ENCODE measurements at places on chromosomes 7 and 10.

DNA sequence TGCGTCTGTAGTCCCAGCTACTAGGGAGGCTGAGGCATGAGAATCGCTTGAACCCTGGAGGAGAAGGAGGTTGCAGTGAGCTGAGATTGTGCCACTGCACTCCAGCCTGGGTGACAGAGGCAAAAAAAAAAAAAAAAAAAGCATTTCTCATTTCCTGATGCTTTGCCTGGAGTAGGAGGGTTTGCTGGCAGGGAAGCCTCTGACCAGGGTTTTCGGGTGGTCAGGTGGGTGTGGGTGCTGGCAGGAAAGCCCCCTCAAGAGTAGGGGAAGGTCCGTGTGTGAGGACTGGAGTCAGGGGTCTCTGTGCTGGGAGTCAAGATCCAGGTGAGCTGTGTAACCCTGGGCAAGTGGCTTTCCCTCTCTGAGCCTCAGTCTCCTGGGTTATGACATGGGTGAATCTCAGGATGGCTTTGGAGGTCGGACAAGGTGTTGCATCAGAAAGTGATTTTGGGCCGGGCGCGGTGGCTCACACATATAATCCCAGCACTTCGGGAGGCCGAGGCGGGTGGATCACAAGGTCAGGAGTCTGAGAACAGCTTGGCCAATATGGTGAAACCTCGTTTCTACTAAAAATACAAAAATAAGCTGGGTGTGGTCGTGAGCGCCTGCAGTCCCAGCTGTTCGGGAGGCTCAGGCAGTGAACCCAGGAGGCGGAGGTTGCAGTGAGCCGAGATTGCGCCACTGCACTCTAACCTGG is 3.2 kb downstream of the AMZ1 start:
- DNase-seq = no peak

GRCh38 chr10:1858048-1858447 is 120.7 kb upstream of the ADARB2 start:
- DNase-seq = no peak

DNA sequence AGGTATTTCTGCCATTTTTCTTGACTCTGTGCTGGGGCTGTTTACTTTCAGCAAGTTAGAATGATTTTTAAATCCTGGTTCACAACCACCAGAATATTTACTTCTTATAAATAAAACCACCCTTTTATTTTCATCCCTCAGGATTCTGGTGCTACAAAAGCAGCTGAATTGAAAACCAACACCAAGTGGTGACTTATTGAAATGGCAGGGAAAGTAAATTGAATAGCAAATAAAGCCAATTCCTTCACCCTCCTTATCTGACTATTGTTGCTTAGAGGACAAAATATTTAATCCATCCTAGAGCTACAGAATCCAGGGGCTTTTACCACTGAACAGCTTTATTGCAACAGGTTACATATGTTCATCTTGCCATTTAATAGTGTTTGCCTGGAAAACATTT is 828.6 kb upstream of the GHITM start:
- no peak for DNase-seq

- DNase-seq = no peak
Measured at GRCh38 chr10:44830022-44830421, 81.1 kb upstream of the TMEM72 start.

- no peak for DNase-seq
Measured at GRCh38 chr7:6476596-6477317, 29.0 kb upstream of the DAGLB start.

DNA sequence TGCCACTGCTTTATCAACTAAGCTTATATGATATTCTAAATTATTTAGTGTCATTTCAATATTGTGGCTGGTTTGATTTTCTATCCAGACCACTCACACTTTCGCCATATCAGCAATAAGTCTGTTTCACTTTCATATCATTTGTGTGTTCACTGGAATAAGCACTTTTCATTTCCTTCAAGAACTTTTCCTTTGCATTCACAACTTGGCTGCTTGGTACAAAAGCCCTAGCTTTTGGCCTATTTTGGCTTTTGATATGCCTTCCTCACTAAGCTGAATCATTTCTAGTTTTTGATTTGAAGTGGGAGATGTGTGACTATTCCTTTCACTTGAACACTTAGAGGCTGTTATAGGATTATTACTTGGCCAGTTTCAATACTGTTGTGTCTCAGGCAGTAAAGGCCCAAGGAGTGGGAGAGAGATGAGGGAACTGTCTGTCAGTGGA is 120.9 kb upstream of the NAMPT start:
- DNase-seq = no peak

GRCh38 chr10:35011771-35012191 is 78.4 kb downstream of the CUL2 start:
- DNase-seq = no peak

DNA sequence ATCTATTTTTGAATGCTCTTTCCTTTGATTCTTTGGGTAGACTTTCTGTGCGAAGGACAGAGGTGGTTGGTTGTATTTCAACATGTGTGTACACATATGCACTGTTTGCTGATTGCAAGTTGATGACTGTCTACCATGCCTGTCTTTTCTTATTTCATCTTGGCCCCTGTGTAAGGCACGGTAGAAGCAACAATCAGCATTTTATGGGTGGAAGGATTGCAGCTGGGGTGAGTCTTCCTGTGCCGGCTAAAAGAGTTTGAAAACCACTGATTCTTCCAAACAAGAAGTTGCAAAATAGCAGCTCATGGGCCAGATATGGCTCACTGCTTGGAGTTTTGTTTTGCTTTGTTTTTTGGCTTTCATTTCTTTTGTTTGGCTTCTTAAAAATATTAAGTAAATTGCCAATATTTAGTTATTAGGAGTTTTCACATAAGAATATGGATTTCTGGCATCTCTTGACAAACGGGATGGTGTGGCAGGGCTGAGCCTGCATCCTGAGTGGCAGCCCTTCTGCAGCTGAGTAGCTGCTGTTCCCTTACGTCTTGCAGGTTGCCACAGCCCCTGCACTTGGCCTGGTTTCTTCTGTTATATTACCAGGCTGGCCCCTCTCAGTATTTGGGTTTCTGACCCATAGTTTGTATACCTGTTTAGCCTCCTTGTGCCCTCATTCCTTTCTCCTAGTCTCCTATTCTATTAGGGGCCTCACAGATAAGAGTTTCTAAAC is 7.2 kb downstream of the ZNF862 start:
- DNase-seq = no peak

- no peak for DNase-seq
Measured at GRCh38 chr7:20107582-20107981, 109.6 kb downstream of the MACC1 start.

DNA sequence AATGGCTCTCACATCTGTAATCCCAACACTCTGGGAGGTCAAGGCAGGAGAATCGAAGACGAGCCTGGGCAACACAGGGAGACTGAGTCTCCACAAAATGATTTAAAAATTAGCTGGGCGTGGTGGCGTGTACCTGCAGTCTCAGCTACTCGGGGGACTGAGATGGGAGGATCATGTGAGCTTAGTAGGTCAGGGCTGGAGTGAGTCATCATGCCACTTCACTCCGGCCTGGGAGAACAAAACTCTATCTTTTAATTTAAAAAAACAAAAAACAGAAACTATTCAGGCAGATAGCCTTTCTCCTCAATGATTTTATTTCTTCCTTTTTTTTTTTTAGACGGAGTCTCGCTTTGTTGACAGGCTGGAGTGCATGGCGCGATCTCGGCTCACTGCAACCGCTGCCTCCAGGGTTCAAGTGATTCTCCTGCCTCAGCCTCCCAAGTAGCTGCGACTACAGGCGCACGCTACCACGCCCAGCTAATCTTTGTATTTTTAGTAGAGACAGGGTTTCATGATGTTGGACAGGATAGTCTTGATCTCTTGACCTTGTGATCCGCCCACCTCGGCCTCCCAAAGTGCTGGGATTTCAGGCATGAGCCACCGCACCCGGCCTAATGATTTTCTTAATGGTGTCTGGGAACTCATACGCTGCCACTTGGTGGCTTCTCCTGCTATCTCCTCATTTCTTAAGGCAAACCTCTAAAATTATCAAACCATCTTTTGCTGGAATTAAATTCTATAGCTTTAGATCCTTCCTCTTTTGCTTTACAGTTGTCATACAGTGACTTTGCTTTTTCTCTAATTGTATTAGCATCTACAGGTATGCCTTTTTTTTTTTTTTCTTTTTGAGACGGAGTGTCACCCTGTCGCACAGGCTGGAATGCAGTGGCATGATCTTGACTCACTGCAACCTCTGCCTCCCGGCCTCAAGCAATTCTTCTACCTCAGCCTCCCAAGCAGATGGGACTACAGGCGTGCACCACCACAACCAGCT is 22.9 kb downstream of the SRPK2 start:
- no peak for DNase-seq

DNA sequence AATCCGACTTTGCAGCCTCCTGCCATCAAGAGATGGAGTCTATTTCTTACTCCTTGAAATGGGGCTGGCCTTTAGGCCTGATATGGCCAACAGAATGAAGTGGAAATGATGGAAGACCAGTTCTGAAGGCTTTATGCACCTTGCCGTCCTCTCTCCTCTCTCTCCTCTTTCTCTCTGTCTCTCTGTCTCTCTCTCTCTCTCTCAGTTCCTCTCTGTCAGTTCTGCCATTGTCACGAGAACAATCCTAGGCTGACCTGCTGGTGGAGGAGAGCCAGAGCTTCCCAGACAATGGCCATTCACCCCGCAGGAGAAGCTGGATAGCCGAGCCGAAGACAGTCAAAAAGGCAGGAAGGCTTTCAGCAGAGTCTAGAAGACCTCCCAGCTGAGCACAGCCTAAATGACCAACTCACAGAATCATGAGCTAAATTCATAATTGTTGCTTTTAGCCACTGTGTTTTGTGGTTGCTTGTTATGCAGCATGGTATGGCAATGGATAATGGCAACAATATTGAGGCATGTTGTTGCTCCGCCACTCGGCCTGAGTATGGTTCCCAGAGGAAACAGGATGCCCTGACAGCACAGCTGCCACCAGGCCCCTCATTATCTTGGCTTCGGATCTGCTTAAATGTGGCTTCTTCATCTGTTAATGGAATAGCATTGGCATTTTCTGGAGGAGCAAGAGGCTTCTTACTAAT is 35.5 kb downstream of the FRMPD2 start:
- no peak for DNase-seq

GRCh38 chr10:107727767-107728317 is 563.3 kb upstream of the SORCS1 start:
- DNase-seq = no peak

GRCh38 chr7:143256325-143256724 is 6.9 kb upstream of the GSTK1 start:
- no peak for DNase-seq

GRCh38 chr7:113548137-113548536 is 370.7 kb downstream of the PPP1R3A start:
- no peak for DNase-seq

DNA sequence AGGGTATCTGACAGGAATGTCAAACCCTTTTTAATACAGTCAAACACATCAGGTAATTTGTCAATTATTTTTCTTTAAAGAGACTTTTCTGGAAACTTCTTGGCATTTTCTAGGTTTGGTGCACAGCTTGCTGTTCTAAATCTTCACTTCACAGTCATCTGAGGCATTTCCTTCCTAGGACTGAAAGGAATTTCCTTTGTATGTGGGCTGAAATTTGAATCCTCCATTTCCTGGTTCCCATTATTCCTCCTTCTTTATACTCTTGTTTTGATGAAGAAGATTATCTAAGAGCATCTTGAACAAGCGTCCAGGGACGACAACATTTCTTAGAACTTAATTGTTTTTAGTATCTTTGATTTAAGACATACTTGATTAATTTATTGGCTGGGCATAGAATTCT is 24.9 kb downstream of the CALD1 start:
- no peak for DNase-seq

DNA sequence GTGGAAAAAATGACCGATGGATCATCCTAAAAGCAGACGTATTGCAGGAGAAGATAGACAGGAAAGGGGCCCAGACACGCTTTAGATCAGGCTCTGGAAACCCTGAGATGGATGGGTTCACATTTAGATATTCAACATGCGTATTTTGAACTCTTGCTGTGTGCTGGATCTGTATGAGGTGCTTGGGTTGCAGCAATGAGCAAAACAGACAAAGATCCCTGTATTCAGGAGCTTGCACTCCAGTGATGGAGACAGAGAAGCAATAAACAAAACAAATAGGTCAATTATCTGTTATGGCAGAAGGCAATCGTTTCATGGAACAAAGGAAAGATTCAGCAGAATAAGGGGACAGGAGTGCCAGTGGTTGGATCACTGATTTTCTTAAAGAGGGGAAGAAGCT is 201.9 kb upstream of the AGK start:
- DNase-seq = no peak

GRCh38 chr10:100658269-100658668 is 87.1 kb upstream of the PAX2 start:
- no peak for DNase-seq

GRCh38 chr7:36299823-36300341 is 89.8 kb upstream of the ANLN start:
- no peak for DNase-seq

- no peak for DNase-seq
Measured at GRCh38 chr7:69465262-69465661, 133.0 kb upstream of the AUTS2 start.
